K562 (cell line): ENCODE measurements at places on chromosomes 6 and 20. TPM values are rescaled to one million over a fixed set of nuclear protein-coding genes. Genes with fewer than 3 reads are reported as not detected.

GRCh38 chr6:159833997-159834603 lies 34.0 kb downstream of the PNLDC1 start:
- no peak overlapping the region for H3K27ac ChIP-seq
- no peaks in the 10 kb centered on the region for H3K36me3 ChIP-seq
- H3K4me1 ChIP-seq, result no peaks in the 10 kb centered on the region; the same call in 2 of the 3 replicates
- H3K4me3 ChIP-seq, result no peak overlapping the region
- H3K27me3 ChIP-seq, result peaks cover 59% of the 10 kb centered on the region
- DNase-seq, result no peak

- H3K27me3 ChIP-seq, result peaks cover 15% of the 10 kb centered on the region
- H3K4me3 ChIP-seq, result no peak overlapping the region
- DNase-seq, result no peak
- H3K36me3 ChIP-seq, result no peaks in the 10 kb centered on the region
Observed at GRCh38 chr20:1879369-1879768, 15.8 kb upstream of the SIRPA start.

DNA sequence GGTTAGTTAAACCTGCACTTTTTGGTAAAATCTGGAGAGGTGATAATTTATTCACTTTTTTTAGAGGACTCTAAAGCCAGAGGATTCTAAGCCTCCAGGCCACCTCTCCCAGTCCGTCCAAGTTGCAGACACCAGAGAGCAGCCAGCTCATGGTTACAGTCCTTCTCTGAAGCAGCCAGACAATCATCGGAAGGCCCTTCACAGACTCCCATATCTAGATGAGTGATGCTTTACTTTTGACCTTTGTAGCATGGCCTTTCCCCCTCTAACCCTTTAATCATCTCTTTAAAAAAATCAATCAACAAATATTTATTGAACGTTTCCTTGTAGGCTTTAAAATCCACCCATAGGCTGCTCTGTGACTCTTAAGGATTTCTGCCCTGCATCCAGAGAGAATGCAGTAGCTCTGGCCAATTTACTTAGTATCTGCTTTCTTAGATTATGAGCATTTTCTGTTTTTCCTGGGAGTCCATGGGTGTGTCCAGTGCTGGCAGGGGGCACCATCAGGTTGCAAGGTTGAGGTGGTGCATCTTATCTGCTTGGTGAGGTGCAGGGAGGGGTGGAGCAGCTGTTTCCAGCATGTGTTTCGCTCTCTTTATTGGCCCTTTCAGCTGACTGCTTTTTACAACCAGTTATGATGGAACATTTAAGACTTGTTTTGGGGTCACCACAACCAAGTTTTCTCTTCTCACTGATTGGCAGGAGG lies 58.6 kb downstream of the JARID2 start:
- H3K4me3 ChIP-seq, result no peak overlapping the region
- peaks cover 2% of the 10 kb centered on the region for H3K36me3 ChIP-seq
- peak overlapping the region; percentile 31; the same call in 1 of the 3 replicates for H3K27ac ChIP-seq
- H3K27me3 ChIP-seq, result no peaks in the 10 kb centered on the region
- no peak for DNase-seq
- H3K4me1 ChIP-seq, result peaks cover 33% of the 10 kb centered on the region

DNA sequence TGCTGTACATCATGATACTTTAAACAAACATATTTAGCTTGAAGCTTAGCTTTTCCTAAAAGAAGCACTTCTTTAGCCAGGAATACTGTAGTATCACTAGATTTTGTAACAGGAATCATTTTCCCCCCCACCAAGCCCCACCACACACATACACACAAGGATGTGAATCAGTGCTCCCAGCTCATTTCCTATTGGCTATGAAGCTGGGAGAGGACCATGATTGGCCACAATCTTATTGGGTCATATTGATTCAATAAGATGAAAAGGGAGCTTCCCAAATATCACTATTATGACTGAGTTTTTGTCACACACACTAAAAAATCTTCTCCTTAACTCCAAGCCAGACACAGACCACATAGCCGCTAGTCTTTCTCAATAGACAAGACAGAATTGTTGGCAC lies 140.5 kb upstream of the TNFAIP3 start:
- H3K4me1 ChIP-seq, result no peaks in the 10 kb centered on the region
- no peak overlapping the region for H3K4me3 ChIP-seq
- H3K27me3 ChIP-seq, result no peaks in the 10 kb centered on the region; the same call in 2 of the 3 replicates
- no peaks in the 10 kb centered on the region for H3K36me3 ChIP-seq
- no peak for DNase-seq

DNA sequence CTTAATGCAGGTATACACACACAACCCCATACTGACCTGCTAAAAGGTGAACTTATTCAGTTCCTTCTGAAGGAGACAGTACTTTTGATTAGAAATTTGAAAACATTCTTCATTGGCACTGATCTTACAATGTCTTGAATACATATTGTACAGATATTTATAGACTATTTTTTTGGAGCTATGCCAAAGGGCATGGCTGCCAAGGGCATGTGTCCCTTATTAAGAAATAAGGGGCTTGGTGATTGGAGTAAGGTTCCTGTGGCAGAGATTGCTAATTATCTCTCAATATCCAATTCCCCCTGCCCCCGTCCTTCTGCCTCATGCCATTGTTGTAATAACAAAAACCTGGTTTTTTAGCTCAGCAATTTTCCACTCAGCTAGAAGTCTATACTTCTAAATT lies 355.9 kb downstream of the FARS2 start:
- no peak overlapping the region for H3K4me3 ChIP-seq
- no peaks in the 10 kb centered on the region for H3K4me1 ChIP-seq
- H3K36me3 ChIP-seq, result no peaks in the 10 kb centered on the region
- H3K27me3 ChIP-seq, result no peaks in the 10 kb centered on the region
- no peak for DNase-seq
- no peak overlapping the region for H3K27ac ChIP-seq

Gene UNC93A
- total RNA-seq, result not detected in 2 replicates

Gene SAPCD1
- total RNA-seq, result 13.4 and 15.8 TPM in 2 replicates
